ENCODE measurements at places on chromosomes 13 and 19.

DNA sequence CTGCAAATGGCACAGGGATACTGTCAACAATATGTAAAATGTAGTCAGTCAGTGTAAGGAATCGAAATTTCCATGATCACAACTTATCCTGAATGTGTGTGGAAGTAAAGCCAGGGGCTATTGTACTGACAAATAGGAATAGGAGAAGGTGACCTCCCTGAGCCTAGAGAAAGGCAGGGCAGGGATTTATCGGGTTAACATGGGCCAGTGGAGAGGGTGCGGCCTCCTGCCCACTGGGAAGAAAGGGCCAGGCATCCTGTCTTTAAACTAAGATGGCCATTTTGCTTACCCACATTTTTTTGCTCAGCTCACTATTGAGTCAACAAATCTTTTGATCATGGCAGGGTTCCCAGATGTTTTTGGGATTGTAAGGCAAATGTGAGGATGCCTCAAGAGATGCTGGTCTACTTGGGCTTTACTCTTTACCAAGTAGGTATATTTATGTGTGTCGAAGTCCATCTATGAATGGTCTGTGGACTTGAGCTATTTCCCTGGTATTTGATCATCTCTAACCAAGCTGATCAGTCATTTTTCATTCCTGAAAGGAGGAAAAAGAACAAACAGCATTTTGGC, 116.6 kb upstream of the RNF113B start:
- no peak for DNase-seq

GRCh38 chr13:112358156-112358555, 18.0 kb upstream of the SPACA7 start:
- no peak for DNase-seq

DNA sequence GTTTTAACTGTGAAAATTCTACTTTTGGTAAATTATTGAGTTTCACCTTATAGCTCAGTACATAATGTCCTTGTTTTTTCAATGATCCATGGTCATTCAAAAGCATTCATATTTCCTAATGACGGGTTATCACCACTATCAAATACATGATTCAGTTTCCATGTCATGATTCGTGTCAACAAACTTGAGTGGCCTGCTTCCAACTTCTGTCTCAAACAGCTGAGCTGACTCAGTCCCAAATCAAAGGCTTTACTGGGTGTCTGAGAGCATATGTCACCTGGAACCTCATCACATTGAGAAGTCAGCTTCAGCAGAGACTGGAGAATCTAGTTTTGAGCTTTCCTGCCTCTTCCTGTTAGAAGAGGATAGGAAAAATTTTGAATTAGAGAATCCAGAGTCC, 40.3 kb upstream of the SGCG start:
- no peak for DNase-seq

- DNase-seq = no peak
Measured at GRCh38 chr19:39518458-39518857, 3.5 kb downstream of the SELENOV start.

DNA sequence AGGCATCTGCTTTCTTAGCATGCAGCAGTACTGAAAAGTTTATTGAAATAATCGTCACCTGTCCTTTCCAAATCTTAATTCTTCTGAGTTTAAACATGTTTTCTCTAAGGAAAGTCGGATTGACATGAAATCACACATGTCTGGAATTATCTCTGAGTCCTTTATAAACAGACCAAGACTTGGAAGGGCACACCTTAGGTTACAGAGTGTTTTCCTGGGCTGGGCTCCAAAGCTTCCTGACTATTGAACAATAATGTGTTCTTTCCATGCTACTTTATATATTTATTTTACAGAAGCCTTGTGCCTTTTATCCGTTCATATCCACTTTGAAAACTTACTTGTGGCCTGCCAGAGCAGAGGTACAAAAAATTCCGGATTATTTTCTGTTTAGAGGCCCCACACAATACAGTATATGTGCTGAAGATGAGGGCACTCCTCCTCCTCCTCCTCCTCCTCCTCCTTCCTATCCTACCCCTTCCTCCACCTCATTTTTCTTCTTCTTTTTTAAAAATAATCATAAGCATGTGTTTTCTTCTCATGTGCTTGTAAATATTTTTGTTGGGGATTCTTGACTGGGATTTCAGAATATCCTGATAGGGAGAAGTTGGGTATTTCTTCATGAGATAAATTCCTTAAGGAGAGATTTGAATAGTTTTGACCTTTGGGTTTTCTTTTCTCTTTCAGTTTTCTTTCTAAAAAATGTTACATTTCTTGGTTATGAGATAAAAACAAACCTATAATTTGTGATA, 52.3 kb downstream of the LRCH1 start:
- DNase-seq = no peak

DNA sequence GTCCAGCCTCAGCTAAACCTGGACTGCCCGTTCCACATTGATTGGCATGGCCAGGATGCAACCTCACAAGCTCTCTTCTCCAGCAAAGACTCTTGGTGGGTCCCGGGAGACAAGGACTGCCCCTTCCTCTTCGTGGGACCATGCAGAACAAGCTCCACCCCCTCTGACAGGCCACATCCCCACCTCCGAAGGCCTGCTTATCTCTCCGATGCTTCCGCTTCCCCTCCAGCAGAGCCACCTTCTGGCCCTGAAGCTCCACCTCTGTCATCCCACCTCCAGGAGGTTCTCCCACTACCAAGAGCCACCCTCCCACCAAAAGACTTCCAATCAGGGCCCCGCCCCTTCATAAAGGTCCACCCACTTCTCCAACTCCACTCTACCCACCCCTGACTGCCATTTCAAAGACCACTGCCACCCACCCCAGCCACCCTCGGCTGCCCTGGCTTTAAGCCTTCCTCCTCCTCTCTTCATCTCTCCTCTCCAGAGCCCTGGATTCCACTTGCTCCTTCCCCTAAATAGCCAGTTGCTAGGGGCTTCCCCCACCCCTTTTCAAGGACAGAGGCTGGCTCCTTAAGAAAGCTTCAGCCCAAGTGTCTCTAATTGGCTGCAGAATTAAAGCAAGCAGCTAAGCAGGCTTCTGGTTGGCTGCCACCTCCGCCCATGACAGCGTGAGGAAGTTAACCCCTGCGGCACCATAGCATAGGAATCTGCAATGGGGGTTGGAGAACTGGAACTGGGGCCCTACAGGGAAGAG, 9.9 kb downstream of the LRFN1 start:
- no peak for DNase-seq

GRCh38 chr19:55985254-55985653, 1.3 kb upstream of the NLRP5 start:
- DNase-seq = no peak

- DNase-seq = no peak
Measured at GRCh38 chr13:52669677-52670076, 17.0 kb downstream of the SUGT1 start.

- peak; percentile 19 for DNase-seq
Measured at GRCh38 chr13:113122550-113123225, at the start of gene F10. TSS of gene F10 (plus strand) at chr13:113122799. CDS start at chr13:113122856, 57 bp downstream.

DNA sequence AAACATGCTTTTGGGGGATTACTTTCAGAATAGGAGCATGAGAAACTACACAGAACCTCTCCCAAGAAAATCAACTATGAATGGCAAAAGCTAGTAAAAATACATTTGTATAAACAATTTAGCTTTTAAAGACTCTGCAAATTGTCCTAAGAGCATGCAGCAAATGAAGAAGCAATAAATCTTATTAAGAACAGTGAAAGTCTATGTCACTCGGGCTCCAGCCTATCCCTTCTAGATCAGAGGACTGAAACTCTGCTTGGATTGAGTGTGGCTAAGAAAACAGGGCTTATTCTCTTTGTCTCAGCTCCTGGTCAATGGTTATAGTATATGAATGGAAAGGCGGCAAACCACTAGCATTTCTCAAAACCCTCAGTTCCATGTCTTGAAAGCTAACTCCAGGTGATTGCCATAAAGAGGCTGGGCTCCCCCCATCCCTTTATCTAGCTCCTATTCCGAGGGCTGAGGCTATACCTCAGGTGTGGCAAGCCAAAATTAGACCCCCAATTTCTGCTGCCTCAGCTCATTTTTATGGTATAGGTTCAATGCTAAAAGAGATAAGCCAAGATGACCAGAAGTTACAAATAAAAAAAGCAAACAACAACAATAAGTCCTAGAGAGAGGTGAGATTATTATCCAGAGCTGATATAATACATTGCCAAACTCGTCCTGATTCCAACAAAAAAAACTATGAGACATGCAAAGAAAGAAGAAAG, 953.2 kb downstream of the SLITRK6 start:
- no peak for DNase-seq

GRCh38 chr13:77696006-77696878, 1.2 kb upstream of the SLAIN1 start:
- no peak for DNase-seq

DNA sequence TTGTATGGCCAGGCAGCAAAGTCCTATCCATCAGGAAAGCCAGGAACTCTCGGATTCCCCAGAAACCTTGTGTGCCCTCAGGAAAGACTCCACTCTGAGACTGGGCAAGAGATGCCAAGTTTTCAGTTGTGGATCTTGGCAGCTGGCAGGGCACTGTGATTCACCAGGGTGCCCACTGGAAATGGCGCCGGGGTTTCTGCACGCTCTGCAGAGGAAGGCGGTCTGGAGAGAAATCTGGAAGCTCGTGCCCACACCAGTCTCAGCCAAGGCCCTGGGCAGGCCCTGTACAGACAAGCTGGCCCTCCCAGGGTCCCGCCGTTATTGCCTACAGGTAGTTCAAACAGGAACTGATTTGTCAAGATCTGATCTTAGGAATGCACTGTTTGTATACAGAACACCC, 4.9 kb downstream of the NAPA start:
- DNase-seq = no peak

DNA sequence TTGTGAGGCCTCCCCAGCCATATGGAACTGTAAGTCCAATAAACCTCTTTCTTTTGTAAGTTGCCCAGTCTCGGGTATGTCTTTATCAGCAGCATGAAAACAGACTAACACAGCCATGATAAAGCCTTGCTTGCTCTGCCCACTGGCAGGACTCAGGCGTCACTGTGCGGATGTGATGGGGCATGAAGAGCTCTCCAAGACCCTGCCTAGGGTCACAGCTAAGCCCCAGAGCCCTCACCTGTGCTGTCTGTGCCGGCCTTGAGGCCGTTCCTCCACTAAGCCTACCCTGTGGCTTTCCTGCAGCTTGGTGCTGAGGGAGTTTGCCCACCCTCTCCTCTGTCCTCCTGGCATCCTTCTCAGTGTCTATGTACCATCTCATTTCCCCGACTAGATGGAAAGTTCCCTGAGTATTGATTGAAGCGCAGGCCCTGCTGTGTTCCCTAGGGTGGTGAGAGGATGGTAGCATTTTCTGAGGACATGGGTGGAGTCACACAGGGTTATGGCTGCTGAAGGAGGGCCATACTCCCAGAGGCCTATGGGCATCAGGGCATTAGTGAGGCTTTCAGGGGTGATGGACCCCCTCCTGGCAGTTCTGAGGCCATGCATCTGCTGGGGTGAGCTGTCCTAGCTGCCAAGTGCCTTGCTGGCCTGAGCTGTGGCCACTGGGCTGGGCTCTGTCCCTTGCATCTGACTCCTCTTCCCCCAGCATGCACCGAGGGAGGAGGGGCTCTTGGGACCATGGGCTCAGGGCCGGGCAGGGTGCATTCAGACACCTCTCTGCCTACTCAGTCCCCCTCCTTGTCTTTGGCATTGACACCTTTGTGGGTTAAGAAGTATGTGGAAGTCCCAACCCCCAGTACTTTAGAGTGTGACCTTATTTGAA, 75.3 kb downstream of the TEX29 start:
- no peak for DNase-seq

- no peak for DNase-seq
Measured at GRCh38 chr19:42494321-42494720, 34.0 kb downstream of the CEACAM1 start.

DNA sequence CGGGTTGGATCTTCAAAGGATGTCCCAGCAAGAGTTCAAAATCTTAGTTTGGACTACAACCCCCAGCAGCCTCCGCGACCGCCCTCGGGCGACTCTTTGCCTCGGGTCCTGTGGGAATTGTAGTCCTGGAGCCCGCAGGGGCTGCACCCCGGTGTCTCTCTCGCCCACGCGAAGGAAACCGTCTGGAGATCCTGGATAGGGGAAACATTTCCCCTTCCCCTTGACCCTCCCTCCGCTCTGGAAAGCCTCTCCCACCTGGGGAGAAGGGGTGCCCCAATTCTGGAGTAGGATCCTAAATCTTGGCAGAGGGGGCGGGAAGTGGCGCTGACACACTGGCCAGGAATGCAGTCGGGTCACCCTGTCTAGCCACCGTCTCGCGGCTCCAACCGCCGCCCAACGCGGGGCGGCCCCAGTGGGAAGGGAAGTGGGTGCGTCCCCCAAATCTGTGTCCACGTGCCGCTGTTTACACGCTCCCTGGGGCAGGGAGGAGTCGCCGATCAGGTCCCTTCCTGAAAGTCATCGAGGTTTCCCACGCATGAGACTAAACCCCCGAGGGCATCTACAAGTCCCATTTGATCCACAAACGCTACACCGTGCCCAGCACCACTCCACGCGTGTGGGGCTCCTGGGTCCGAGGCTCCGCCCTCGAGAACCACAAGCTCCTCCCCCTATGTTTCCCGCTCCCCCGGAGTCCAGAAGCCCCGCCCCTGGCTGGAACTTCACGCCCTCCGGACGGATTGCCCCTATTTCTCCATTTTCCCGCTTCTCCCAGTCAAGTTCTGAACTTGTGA, 761 bp upstream of the PPP1R13L start:
- no peak for DNase-seq

DNA sequence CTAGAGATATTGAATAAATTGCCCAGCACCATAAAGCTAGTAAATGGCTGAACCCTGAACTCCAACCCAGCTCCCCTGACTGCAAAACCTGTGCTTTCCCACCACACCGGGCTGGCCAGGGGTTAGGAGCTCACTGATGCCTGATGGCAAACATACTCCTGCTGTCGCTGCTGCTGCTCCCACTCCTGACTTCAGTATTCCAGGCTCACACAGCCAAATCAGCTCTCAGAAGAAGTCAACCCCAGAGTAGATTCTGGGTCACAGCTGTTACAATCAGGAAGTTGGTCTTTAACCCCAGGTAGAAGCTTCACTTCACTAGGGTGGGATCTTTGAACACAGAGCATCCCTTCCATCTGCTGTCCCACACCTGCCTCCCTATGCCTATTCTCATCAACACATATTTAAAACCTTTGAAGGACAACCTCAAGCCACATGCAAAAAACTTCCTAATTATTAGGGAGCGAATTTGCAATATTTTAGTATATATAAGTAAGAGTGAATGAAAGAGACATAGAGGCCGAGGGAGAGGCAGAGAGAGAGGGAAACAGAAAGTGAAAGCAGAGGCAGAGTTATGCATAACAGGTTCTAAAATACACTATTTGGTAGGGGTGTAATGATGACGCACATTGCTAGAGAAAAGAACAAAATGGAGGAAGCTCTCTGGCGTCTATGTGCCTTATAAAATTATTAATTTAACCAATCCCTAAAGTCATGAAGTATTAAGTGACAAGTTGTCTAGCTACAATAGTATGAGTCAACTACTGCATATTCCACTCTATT, 99.4 kb upstream of the SERP2 start:
- no peak for DNase-seq

All from skeletal muscle cell (primary cell).